ENCODE measurements at places on chromosomes 6 and 20.
A peak's percentile ranks its signal among the peaks of the same experiment; 100 is the strongest.

GRCh38 chr6:104789770-104790190, 69.9 kb downstream of the HACE1 start:
- DNase-seq: no peak

DNA sequence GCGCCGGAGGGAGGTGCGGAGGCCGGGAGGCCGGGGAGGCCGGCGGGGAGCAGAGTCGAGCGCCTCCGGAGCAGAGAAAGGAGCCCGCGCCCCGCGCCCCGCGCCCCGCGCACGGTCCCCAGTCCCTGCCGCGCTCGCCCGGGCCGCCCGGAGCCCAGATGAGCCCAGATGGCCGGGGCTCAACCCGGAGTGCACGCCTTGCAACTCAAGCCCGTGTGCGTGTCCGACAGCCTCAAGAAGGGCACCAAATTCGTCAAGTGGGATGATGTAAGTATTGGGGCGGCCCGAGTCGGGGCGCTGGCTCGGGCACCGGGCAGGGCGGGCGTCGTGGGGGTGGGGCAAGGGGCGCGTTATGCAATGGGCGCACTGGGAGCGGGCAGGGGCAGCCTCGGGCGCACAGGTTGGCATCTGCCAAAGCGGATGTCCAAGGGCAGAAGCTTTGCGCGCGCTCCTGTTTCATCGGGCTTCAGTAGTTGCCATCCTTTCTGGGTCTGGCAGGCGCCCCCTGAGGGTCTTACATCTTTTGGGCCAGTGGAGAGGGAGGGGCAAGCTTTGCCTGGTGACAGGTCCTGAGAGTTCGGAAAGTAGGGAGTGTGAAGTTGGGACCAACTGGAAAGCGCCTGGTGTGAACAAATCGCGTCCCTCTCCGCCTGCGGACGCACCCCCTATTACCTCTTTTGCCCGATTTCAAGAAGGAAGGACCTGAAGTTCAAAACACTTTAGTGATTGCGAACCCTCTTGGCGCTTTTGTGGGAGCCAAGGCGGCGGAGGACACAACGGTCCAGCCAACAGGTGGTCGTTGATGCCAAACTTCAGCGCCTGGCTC, 631 bp downstream of the PLCB1 start:
- peak; percentile 51 for DNase-seq

DNA sequence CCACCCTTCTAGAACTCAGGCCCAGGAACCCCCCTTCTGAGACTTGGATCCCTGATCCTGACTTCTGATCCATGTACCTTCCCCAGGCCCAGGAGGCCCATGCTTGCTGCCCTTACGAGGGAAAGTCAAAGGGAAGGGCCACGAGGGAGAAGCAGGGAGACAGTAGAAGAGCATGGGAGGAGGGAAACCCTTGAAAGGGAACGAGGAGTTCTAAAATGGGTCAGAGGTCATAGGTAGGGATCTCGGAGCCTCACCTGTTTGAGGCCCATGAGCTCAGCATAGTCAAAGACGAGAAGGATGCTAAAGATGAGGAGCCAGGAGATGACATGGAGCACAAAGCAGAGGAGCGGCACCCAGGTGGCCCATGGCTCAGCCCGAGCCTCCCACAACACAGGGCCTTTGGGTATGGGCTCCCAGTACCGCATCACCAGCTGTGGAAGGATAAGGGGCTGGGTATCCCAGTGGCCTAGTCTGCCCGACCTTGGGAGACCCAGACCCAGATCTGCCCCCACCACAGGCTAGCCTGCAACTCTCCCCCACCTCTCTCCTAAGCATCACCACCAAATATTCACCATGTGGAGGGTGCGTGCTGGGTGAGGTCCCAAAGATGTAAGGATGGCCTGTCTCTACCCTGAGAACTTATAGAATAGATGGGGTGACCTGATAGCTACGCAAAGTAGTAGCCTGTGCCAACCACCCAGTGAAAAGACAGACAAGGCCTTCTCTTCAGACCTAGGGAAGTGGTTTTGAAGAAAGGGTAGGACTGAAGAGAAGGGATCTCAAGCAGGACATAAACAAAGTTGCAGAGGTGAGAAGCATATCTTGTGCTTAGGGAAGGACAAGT, 1.5 kb downstream of the NRM start:
- peak; percentile 39 for DNase-seq

DNA sequence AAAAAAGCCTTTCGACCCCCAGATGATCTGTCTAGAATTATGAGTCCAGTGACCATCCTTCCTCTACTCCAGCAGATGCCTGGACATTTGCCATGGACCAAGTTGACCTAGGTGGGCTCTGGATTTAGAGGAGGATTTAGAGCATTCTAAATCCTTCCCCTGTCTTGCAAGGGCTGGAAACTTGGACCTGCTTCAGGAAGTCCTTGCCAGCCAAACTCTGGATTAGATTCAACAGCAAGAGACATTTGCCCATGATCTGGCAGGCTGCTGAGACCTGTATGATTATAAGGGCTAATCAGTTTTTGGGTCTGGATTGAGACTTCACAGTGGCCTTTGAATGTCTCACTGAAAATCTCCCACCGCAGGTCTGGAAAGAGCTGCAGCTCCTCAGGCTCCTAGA, 13.1 kb upstream of the HDGFL1 start:
- DNase-seq: no peak
